ENCODE measurements at places on chromosomes 16 and 17.
A peak's percentile ranks its signal among the peaks of the same experiment; 100 is the strongest.

DNA sequence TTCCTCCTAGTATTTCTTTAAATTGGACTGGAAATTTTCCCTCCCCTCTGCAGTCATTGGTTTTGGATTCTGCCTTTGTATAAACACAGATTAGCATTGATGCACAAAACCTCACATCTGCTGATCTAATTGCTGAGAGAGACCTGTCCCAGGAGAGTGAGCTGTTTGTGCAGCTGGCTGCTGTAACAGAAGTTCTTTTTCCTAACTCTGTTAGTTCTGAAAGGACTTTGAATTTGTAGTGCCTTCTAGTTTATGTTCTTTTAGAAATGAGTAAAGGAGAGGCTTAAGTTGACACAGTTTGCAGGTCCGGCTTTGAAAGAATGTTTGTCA is 45.2 kb upstream of the KPNB1 start:
- peak; percentile 7 for DNase-seq

DNA sequence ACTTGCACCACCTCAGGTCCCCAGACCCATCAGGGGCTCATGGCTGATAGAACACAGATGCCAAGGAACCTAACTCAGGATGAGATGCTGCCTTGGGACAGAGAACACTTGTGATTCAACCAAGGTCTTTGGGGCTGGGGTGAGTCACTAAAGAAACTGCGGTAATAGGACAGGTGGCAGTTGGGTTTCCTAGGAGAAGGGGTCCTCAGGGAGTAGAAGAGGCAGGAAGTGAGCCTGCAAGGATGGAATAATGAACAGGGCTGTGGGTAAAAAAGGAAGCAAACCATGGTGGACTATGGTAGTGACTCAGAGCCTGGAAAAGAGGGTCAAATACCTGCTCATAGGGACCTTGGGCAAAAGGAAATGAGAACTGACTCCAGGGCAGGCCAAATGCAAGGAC is 6.5 kb upstream of the PNPO start:
- no peak for DNase-seq

- no peak for DNase-seq
These were observed 16.2 kb downstream of the KIF19 start for GRCh38 chr17:74342224-74342623.

DNA sequence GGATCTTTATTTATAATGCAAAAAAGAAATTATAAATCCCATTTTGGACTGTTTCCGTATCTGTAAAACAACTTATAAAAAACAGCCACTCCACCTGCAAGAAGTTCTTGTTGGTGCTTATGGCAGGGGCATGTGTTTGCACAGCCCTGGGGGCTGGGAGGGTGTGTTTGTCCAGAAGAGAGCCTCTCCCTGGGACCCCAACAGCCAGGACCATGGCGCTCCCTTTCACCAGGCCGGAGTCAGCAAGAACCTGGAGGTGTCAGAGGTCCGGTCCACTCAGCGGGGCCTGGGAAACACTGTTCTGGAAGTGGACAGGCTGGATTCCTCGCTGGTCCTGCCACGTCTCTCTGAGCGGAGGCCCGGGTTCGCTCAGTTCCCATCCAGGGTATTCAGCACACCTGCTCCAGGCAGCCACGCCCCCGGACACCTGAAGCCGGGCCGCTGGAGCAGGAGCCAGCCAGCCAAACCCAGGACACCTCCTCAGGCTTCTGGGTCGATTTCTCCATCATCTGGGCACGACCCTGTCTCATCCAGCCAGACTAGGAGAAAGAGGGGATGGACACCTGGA is 18.9 kb upstream of the GINS2 start:
- no peak for DNase-seq

GRCh38 chr16:87358696-87359095 is 24.9 kb downstream of the FBXO31 start:
- DNase-seq, result no peak

DNA sequence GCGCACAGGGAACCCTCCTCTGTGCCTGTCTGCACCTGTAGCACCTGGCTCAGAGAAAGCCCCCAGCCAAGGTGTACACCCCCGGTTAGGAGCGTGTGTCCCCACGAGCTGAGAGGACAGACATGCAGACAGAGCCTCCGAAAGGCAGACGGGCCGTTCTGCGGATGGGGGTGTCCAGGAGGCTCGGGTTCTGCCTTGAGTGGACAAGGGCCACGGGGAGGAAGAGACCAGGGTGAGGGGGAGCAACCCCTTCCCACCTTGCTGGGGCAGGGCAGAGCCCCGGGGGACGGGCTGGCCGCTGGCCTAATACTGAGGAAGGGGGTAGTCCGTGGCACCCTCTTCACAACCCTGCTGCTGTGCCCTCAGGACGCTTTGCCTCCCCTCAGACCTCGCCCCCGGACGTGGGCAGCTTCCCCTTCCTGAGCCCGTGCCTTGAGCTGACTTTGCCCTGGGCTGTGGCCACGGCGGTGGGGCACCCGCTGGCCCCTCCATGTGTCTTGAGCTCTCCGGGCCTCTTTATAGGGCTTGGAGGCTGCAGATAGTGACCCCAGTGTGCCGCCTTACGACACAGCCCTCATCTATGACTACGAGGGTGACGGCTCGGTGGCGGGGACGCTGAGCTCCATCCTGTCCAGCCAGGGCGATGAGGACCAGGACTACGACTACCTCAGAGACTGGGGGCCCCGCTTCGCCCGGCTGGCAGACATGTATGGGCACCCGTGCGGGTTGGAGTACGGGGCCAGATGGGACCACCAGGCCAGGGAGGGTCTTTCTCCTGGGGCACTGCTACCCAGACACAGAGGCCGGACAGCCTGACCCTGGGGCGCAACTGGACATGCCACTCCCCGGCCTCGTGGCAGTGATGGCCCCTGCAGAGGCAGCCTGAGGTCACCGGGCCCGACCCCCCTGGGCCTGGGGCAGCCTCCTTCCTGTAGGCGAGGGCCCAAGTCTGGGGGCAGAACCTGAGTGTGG is 5.7 kb downstream of the SLC22A31 start:
- DNase-seq, result no peak

- no peak for DNase-seq
These were observed 8.8 kb downstream of the XYLT2 start for GRCh38 chr17:50354776-50355175.

- no peak for DNase-seq
These were observed 357.4 kb downstream of the SEC14L1 start for GRCh38 chr17:77498091-77498741.

- DNase-seq, result no peak
These were observed 24.6 kb downstream of the CCDC182 start for GRCh38 chr17:57720386-57721035.

DNA sequence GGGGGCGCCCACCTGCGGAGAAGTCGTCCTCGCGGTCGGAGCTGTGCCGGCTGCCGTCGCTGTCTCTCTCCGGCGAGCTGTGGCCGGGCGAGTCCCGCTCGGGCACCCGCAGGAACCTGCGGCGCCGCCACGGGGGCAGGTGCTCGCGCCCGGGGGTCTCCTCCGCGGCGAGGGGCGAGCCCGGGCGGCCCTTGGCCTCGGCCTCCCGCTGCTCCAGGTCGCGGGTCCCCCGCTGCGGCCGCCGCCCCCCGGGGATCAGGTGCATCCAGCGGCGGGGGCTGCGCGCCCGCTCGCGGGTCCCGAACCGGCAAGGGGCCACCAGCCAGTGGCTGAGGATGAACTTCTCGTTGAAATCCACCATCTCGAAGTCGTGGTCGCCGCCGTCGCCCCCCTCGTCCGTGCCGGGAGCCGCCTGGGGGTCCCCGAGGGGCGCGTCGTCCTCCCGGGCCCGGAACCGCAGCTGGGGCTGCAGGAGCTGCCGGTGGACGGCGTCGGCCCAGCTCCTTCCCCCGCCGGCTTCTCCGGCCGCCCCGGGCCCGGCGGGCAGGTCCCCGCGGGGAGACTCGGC is 41.4 kb upstream of the BHLHA9 start:
- no peak for DNase-seq

- DNase-seq, result no peak
These were observed 301.8 kb downstream of the CPPED1 start for GRCh38 chr16:12501707-12502457.

- DNase-seq, result no peak
These were observed 393 bp downstream of the ANKRD11 start for GRCh38 chr16:89489898-89490438.

DNA sequence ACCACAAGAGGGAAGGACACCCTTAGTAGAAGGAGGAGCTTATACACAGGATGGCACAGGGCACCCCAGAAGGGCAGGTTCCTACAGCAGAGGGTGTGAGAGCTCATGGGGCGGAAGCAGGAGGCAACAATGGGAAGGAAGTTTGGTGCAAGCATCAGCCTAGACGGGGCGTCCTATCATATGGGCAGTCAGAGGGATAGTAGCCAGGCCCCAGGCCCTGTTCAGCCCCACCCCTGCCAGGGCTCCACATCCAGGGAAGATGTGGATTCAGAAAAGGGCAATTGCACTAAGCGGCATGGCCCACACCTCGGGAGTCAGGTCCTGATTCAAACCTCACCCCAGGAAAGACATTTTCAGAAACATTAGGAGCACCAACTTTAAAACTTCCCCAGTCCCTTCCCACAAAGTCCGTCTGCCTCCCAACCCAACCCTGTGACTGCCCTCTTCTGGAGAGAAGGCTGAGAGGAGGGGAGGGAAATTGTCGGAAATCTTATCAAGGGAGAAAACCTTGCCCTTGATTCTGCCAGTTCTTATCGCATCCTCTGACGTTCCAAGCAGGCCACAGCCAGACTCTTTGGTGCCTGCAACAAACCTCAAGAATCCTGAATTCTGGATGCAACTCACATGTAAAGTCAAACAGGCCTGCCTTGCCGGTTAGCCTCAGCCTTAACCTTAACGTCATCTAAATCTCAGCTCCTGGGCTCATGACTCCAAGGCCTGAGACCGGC is 198.8 kb upstream of the CDH5 start:
- no peak for DNase-seq

GRCh38 chr17:49162866-49163265 is 30.3 kb downstream of the B4GALNT2 start:
- no peak for DNase-seq

DNA sequence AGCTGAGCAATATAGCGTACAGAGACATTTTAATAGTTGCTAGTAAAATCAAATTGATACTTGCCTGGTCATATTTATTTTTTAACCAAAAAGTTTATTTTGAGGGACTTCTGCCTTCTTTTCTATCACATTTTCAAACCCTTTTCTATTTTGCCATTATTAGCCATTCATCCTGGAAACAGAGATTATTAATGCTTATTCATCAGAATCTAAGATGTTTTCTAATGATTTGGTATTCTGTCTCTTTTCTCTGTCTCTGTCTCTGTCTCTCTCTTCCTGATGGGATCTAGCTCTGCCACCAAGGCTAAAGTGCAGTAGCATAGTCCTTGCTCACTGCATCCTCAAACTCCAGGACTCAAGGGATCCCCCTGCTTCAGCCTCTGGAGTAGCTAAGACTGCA is 871.3 kb upstream of the CDH8 start:
- DNase-seq, result no peak

- DNase-seq, result no peak
These were observed 232.8 kb downstream of the SEC14L1 start for GRCh38 chr17:77373299-77374169.

GRCh38 chr16:6663668-6664067 is 669.0 kb upstream of the RBFOX1 start:
- no peak for DNase-seq

DNA sequence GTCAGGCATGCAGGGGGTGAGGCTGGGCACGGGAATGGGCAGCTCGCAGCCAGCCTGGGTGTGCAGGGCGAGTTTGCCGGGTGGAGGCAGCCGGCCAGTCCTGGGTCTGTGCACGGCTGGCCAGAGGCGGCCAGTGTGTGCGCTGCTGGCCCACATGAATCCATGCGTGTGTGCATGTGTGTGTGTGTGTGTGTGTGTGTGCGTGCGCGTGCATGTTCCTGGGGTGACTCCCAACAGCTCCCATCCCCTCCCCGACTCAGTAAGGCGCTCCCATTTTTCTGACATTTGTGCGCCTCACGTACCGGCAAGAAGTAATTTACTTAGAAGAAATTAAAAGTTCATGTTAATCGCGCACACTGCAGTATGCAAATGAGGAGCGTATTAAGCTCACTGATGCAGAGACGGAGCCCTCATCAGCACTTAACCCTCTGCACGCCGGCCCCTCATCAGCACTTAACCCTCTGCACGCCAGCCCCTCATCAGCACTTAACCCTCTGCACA is 55.4 kb upstream of the ACSF3 start:
- DNase-seq, result no peak

- DNase-seq, result no peak
These were observed 74.4 kb upstream of the DNAH17 start for GRCh38 chr17:78651554-78651953.

DNA sequence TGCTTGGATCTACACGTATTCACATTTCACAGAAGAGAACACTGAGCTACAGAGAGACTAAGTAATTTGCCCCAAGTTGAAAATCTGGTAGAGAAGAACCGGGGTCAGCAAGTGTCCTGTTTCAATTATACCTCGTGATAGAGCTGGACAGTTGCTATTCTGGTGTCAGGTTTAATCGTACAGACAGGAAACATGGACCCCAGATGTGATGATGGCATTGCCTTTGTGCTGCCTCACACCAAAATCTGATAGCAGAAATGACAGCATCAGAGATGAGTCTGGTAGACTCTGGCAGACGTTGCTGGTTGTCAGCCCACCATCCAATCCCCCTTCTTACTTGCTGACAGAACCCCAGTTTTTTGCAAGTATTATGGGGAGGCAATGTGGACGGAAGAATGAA is 112.1 kb upstream of the FOXF1 start:
- DNase-seq, result no peak

DNA sequence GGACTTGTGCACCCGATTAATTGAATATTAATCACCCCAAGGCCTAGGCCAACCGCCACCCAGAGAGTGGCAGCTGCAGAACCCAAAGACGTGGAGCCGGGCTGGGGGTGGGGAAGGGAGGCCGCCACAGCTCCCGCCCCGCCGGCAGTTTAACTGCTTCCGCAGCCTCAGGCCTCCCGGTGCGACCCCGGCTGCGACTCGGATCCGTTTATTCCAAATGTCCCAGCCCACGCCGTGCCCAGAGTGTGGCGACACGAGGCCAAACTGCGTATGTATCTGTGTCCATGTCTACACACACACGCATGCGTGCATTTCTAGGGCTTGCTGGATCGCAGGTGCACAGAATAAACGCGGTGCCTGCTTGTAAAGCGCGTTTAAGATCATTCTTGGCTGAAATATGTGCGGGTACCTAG is 802 bp upstream of the TOB1 start:
- peak; percentile 52 for DNase-seq

DNA sequence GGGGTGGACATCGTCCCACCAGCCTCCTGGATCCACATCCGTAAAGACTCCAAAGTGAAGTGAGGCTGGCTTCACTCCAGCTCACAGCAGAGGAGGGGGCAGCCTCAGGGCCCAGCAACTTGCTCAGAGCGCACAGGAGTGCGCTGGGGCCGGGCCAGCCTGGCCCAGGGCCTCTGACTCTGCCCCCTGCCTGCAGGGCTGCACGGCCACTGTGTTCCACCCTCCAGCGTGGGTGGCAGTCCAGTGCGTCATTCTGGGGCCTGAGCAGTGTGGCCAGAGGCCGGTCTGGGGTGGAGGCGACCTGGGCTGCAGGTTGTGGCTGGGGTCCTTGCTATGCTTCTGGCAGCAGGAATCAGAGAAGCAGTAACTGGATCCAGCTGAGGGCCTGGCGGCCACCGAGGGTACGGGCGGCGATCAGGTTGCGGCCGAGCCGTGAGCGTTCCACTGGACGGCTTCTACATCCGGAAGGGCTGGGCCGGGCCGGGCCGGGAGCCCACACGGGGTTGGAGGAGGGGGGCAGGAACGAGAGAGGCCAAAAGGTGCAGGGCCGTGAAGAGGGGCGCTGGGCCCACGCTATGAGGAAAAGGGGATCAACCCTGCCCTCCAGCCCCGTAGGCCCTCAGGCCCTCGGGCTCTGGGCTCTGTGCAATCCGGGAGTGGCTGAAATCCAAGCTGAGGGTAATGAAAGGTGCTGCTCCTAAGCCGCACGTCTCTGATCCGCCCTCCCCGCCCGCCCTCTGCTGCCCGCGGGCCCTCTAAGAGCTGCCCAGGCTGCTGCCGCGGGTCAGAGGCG is at the start of gene FSCN2:
TSS of gene FSCN2 (plus strand) at position 787 of the 793 bp plus-strand sequence. CDS start 155 bp downstream, outside the sequence.
- no peak for DNase-seq

GRCh38 chr17:61314368-61315078 is 85.1 kb upstream of the TBX2 start:
- DNase-seq, result no peak

Measured in renal cortex interstitium (tissue), 15 donors.